Right ventricle myocardium superior (tissue), 1 donor: ENCODE measurements at places on chromosomes 11 and 22. TPM values are rescaled to one million over a fixed set of nuclear protein-coding genes. Genes with fewer than 3 reads are reported as not detected.

- DNase-seq = no peak
These were observed 21.1 kb upstream of the NECTIN1 start for GRCh38 chr11:119750056-119750455.

DNA sequence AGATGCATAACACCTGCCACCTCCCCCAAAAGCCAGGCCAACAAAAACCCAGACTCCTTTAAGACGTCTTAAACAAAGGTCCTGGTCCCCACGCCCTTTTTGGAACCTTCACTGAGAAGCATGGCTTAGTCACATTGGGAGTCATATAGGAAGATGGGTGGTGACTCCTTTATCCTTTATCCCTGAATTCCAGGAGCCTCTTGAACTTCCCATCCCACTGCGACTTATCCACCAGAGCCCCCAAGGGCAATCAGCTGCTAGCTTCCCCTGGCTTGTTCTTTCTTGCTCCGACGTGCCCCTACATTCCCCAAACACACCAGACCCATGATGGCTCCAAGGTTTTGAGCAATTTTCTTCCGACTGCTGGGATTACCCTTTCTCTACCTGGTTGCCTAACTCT lies 567.0 kb upstream of the CADM1 start:
- DNase-seq = no peak

DNA sequence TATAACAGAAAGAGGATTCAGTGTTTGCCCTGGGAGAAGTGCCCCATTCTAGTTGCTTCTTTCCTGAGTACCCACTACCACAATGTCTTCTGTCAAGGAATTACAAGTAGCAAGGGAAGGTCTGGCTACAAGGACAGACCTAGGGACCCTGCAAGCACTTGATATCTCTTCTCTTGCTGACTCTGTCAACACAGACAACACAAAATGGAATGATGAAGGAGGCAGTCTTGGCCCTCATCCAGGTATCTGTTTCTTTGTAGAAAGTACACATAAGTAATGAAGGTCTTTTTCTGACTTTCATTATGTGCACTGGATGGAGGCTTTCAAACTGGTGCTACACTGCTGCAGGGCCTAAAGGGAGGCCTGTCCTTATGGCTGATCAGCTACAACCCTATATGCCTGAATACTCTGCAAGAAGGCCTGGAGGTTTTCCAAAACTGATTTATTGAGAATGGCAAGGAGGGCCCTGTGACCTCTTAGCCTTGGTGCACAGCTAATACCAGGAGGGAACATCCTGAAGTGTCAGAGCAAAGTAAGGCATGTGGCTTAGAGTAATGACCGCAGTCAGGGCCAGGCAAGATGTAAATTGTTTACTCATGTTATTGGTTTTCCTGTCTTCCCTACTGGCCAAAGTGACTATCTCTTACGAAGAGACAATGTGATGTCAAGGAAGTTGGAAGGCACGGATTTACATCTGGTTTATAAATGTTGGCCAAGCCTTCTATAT lies 31.2 kb downstream of the GAB2 start:
- no peak for DNase-seq

Gene ACR
- total RNA-seq = 0.43 TPM

Gene CLCF1
- 0.27 TPM for total RNA-seq
